ENCODE measurements at places on chromosomes 13 and 19.

GRCh38 chr19:7681340-7682174 lies 924 bp downstream of the TRAPPC5 start:
- peak; percentile 84 for DNase-seq

DNA sequence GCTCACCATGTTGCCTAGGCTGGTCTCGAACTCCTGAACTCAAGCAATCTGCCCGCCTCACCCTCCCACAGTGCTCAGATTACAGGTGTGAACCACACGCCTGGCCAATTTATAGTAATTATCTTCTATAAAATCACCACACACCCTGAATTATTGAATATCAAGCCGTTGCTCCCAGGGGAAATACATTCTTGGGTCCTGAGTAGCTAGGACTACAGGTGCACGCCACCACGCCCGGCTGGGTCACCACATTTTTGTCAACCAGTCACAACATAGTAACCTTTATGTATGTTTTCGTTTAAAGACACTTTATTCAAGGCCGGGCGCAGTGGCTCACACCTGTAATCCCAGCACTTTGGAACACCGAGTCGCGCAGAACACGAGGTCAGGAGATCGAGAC lies 8.3 kb downstream of the CBLC start:
- no peak for DNase-seq

DNA sequence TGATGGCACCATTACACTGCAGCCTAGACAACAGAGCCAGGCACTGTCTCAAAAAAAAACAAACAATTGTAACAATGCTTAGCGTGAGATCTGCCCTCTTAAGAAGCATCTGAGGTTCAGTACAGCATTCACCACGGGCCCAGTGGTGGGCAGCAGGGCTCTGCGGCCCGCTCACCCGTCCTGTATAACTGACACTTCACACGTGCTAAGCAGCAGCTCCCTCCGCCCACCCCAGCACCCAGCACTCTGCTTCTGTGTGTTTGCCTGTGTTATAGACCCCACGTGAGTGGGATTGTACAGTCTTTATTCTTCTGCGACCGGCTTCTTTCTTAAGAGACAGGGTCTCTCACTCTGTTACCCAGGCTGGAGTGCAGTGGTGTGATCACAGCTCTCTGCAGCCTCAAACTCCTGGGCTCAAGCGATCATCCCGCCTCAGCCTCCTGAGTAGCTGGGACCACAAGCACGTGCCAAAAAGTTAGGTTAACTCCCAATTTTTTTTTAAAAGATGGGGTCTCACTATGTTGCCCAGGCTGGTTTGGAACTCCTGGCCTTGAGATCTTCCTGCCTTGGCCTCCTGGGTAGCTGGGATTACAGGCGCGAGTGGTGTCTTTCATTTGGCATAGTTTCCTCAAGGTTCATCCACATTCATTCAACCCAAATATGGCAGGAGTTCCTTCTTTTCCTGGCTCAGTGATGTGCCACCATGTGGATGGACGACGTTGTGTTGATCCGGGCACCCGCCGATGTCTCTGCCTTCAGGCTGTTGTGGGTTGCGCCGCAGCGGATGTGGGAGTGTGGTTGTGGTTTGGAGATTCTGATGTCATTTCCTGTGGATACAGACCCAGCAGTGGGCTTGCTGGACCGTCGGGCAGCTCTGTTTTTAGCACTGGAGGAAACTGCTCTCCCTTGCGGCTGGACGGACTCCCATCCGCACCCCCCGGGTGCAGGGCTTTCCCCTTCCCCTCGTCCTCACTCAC lies 170.0 kb downstream of the KDM4B start:
- peak; percentile 67 for DNase-seq

DNA sequence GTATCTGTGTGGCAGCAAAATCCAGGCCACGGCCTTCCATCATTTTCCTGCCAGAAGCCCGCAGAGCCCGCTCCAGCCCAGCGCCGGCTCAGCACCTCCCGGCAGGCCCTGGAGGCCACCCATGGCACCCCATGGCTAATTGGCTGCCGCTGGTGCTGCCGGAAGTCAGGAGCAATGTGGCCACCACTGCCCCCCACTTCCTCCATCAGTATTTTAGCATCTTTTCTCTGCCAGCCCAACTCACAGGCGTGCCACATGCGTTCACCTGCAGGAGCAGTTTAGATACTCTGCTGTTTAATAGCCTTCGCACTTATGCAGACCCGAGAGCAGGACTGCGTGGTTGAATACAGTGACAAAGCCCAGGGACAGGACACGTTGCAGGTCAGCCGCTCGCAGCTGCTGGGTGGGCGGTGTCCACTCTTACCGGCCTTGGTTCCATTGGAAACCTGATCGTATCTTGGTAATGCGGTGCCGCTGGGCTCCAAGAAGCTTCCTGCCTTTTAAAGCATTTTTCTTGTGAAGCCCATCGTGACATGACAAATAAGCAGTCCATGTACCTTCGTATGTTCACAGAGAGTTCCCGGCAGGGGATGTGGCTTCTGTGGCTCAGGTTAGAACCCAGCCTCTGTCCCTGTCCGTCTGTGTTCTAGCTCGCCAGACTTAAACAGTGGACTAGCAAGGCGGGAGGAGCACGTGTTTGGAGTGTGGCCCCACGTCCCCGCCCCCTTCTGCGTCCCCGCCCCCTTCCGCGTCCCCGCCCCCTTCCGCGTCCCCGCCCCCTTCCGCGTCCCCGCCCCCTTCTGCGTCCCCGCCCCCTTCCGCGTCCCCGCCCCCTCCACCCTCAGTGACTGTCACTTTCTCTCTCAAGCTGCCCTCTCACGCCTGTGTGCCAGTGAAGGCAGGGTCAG lies 162.0 kb upstream of the SOX1 start:
- no peak for DNase-seq

DNA sequence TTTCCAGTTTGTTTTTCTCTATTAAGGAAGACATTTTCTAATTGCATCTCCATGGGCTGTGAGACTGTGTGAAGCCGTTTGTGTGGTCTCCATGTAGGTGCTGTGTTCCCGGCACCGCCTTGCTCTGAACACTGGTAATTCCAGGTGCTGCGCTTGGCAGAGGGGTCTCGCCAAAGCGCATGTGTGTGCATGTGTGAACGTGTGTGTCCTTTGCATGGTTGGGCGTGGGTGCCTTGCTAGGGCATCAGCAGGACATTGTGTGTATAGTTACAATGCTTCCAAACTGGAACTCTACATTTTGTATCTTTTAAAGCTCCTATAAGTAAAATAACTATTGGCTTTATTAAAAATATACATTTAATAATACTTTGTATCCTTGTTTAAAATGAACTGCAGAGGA lies 9.8 kb upstream of the GPI start:
- no peak for DNase-seq

DNA sequence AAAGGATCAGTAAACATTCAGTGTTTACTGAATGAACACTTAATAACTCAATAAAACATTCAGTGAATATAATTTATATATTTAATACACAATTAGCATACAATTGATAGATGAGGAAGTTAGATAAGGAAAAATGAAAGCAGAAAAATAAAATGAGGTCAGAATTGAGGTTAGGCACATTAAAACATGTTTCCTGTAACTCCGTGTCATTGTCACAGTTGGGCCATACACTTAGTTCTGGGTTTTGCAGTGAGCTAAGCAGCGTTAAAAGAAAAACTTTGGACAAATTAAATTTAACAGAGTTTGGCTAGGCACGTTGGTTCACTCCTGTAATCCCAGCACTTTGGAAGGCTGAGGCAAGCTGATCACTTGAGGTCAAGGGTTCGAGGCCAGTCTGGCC lies 71.4 kb downstream of the MIPEP start:
- DNase-seq, result no peak

- DNase-seq, result no peak
Observed at GRCh38 chr13:57748096-57748495, 116.6 kb downstream of the PCDH17 start.

GRCh38 chr13:85724546-85725432 lies 74.4 kb downstream of the SLITRK6 start:
- DNase-seq, result no peak

All from activated naive CD4-positive, alpha-beta T cell treated with Interleukin-2 at 50 U/mL for 16 hours (primary cell).